ENCODE measurements at places on chromosomes 12 and 14.

DNA sequence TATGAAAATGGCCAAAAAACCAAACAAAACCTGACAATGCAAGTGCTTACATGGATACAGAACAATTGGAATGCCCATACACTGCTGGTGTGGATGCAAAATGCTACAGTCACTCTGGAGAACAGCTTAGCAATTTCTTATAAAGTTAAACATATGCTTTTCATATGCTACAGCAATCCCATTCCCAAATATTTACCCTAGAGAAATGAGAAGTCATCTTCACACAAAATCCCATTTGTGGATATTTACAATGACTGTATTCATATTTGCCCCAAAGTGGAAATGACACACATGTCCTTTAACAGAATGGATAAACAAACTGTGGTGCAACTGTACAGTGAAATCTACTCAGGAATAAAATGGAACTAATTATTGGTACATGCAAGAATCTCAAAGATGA lies 20.4 kb downstream of the SAV1 start:
- DNase-seq = no peak

DNA sequence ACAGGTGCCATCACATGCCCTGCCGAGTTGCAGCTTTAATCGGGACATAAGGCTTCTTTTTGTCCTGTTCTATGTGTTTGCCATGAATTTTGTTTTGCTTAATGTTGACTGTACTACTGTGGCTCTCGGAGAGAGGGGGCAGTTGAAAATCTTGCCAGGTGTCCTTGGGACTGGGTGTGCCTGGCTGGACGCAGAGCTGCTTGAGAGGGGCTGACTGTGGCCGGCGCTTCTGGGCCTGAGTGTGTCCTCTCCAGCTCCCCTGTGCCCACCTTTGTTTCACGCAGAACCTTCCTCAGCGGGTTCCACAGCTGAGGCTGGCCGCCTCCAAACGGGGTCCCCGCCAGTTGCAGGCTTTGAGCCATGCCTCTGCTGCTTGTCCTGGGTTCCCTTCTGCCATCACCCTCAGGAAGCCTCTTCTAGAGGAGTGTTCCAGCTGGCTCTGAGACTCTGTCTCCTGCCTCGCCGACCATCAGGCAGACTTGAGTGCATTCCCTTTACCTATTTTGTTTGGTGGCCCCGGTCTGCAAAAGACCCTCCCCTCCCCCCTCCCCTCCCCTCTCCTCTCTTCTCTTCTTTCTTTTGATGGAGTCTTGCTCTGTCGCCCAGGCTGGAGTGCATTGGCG lies 49.7 kb downstream of the DDX51 start:
- no peak for DNase-seq

GRCh38 chr12:6938353-6939190 lies 5.0 kb upstream of the RNU7-1 start:
- no peak for DNase-seq

- DNase-seq = no peak
Measured at GRCh38 chr12:94889445-94890210, 113.9 kb downstream of the NDUFA12 start.

- DNase-seq = no peak
Measured at GRCh38 chr12:69966839-69967238, 141.8 kb downstream of the MYRFL start.

- no peak for DNase-seq
Measured at GRCh38 chr14:103097994-103098957, 3.8 kb downstream of the EXOC3L4 start.

DNA sequence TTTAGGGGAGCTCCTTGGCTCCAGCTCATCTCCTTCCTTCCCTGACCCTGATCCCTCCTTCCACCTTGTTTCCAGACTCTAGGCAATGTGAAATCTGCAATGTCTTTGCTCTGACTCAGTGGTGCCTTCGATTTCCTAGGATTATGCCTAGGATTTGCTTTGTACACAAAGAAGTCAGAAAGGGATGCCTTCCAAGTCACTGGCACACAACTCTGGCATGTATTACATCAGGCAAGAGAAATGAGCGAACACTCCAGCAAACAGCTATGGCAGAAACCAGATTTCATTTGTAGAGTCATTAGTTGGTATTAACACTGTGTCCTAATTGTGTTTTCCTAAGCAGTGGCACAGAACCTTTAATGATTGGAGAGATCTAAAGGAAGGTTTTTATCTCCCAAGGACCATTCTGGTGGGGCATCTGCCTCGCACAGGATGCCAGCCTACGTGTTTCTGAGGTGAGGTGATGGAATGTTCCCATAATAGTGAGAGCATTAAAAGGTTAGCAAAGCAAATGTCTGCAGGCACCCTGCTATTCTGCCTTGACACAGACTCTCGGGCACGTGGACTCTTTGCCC lies 84.9 kb downstream of the WSCD2 start:
- DNase-seq = no peak

DNA sequence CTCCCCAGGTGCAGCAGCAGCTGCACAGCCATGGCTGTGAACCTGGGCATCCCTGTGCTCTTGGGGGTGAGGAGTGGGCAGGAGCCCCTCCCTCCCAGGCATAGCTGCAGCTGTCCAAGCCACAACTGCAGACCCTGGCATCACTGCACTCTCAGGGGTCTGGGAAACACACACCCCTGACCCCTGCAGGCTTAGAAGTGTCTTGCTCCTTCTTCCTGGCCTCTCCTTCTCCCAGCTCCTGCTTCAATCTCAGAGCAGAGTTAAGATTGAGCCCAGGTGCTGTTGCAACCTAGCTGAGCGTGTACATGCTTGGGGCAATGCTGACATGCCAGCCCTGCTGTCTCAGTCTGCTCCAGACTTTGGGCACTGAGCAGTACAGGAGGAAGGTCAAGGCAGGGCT lies 833.6 kb downstream of the FLRT2 start:
- DNase-seq = no peak

GRCh38 chr12:132441871-132442863 lies 47.8 kb upstream of the FBRSL1 start:
- no peak for DNase-seq

GRCh38 chr12:82842480-82842879 lies 155.8 kb downstream of the TMTC2 start:
- no peak for DNase-seq

GRCh38 chr14:34380471-34380845 lies 81.6 kb downstream of the SPTSSA start:
- no peak for DNase-seq

DNA sequence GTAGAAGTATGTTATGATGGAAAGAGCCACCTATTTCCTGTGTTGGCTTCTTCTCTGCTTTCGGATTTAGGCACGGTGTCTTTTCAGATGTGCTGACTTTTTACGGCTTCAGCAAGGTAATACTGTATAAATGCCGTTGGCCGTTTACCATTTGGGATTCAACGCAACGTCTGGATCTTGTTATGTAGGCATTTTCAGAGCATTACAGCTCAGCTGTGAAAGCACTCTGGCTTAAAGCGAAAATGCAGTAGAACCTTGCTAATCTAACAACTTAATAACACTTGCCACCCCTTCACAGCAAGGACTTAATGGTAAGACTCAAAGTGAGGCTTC lies 229.9 kb downstream of the EFCAB11 start:
- no peak for DNase-seq
